AG08395 (cell line): ENCODE measurements at places on chromosomes 3 and 15.
A peak's percentile ranks its signal among the peaks of the same experiment; 100 is the strongest.

- DNase-seq, result peak; percentile 56
Measured at GRCh38 chr3:62101488-62101887, 271.9 kb downstream of the FEZF2 start.

DNA sequence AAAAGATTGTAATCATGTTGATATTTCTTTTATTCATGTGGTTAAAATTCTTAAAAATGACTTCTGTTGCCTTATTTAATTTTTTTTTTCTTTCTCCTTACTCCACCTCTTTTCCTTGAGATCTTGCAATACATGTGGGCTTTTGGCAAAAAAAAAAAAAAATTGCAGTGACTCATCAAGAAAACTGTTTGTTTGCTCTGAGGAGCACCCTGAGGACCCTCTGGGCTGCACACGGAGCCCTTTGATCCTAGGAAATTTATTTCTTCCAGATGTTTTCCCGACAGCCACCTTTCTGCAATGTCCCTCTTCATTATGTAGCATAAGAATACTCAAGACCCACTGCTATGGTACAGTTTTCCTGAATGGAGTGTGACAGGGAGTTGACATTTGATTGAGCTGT is 371.7 kb downstream of the ZBTB20 start:
- DNase-seq, result peak; percentile 16

DNA sequence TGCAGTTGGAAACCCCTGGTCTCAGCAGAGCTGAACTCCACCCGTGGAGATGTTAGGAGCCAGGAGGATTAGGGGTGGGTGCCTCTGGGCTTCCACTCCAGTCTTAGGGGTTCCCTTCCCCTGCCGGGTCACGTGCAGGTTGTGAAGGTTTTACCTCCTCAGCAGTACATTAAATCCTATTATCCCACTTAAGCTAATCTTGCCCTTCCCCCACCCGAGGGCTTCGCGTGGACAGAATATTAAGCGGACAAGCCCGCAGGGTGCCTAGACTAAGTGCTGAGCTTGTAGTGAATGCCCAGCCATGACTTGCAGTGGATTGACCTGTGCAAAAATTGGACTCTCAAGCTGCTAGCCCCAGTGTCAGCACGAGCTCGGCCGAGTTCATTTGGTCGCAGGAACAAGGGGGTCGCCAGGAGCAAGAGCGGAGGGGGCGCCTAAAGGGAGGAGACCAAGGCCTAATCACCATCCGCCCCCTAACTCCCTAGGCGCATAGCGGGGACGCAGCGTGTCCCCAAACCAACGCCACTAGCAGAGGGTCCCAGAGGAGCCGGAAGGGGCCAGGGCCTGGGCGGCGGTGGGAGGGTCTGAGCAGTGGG is 498 bp upstream of the SEMA4B start:
- no peak for DNase-seq

GRCh38 chr15:39052323-39052705 is 487.7 kb upstream of the RASGRP1 start:
- DNase-seq, result no peak

GRCh38 chr15:60091911-60092310 is 87.8 kb downstream of the FOXB1 start:
- DNase-seq, result no peak

DNA sequence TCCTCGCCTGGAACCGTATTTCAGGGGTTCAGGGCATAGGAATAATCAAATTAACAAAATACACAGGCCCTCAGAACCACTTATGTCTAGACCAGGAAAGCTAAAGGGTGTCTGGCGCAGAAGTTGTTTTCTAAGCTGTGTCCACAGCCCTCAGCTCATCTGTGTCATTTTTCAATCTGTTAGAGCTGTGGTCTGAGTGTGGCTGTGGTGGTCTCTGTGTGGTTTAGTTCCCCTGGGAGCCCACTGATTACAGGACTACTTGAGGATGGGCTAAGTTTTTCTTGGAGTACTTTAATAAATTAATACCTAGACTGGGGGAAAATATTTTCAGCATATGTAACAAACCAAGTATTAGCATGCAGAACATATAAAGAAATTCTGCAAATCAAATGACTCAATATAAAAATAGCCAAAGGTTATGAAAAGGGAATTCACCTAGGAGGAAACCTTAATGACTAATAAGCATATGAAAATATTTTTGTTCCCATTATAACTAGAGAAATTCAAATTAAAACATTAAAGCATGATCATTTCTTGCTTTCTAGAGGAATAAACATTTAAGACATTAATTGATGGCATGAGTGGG is 186.3 kb downstream of the SATB1 start:
- no peak for DNase-seq

GRCh38 chr3:126031981-126032471 is 51.9 kb downstream of the SLC41A3 start:
- DNase-seq, result no peak

- DNase-seq, result peak; percentile 2
Measured at GRCh38 chr3:173876476-173876875, 478.9 kb downstream of the NLGN1 start.

DNA sequence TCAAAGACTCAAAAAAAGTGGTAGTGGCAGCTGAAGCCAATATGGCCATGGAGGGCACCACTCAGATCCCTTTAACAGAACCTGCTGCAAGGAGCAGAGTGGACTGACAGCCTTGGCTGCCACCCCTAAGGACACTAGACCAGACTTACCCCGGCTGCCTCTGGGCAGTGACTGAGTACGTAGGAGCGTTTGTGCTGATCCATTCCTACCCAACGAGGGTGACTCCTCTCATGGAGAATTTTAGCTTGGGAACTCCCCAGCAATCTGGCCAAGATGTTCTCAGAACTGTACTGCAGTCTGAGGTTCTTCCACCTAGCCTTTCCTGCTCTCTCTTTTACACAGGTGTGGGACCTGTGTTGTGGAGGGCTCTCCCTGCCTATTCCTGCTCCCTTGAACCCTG is 22.1 kb downstream of the CLEC3B start:
- peak; percentile 60 for DNase-seq

DNA sequence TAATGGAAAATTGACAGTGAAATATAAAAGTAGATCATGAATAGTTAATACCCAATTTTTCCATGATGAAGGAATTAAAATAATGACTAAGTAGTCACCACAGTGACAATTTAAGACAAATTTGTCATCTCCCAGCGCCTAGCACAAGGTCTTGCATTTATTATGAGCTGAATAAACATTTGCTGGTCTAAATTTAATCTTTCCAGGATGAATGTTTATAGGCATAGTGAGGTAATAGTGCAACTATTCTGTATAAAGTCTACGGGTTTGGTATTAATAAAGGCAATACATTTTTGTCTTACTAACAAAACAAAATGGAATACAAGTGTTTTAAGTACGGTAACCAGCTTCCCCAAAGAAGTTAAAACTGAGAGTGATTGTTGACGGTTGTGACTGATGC is 209.3 kb downstream of the CD47 start:
- no peak for DNase-seq

DNA sequence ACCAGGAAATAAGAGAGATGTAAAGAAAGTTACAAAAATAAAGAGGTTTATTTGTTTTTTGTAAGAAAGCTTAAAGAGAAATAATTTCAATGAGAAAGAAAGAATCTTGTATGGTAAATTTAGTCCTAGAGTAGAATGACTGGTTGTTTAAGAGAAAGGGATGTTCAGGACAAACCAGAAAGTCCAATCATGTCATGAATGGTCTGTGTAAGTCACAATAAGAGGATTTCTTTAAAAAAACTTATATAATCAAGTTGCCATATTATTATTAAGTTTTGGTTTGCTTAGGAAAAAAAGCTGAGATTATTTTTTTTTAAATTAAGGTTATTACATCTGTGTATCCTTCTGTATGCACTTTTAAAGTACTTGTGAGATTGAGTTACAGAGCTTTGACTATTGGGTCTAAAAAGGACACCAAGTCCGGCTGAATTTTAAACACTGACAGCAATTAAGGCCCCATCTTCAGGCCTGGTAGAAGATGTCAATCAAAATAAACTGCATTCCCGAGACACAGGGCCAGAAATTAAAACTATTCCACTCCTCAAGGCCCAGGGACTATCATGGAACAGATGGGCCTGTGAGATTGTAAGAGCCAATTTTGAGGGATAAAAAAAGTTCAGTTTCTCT is 12.2 kb downstream of the ERICH6 start:
- no peak for DNase-seq

DNA sequence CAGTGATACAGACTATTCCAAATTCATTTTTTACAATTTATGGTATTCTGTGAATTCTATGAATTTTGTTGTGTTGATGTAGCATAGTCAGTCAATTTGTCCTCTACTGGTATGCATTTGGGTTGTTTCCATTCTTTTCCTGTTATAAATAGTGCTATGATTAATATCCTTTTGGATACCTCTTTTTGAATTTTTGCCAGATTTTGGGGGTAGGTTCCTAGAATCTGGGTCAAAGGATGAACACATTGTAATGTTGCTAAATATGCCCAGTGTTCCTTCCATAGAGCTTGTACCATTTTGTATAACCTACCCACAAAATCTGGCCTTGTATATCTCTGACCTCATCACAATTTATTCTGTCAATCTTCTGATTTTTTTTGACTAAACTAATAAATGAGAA is 44.4 kb upstream of the C3orf38 start:
- no peak for DNase-seq

DNA sequence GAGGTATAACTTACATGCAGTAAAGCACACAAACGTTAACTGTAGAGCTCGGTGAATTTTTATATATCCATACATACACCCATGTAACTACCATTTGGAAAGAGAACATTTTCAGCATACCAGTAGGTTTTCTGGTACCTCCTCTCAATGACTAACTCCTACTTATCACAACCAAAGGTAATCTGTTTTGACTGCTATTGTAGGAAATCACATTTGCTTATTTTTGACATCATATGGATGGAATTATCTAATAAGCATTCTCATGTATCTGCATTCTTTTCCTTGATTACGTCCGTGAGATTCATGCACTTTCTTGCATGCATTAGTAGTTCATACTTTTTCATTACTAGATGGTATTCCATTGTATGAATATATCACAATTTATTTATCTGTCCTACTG is 76.8 kb downstream of the CSNK1G1 start:
- DNase-seq, result no peak

GRCh38 chr3:118970819-118971218 is 63.8 kb downstream of the IGSF11 start:
- DNase-seq, result no peak

DNA sequence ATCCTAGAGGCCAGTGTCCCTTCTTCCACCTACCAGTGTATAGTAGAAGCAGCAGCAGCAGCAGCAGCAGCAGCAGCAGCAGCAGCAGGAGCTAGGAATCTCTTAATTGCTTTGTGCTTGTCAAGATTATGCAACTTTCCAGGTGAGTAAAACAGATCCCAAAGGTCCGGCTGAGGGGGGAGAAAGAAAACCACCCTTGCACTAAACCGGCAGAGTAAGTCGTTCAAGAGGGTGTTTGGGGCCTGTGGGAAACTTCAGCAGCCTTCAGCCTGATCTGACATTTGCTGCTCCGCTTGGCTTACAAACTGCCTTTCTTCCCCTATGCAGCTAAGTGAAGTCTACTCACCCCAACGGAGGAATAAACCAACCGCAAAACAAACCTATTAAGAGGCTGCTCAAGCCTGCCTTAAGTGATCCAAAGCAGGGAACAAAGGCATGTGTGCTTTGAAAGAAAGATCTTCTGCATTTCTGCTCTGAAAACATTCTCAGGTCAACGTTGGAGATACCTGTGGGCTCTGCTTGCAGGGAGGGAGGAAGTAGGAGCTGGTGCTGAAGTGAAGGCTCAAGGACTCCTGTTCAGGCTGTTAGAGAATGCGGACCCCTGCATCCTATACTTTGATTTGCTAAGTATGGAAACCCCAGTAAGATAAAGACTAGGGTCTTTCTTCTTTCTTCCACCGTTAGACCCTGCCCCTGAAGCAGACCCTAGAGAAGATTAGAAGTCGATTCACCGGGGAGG is 35.7 kb upstream of the DLG1 start:
- no peak for DNase-seq

DNA sequence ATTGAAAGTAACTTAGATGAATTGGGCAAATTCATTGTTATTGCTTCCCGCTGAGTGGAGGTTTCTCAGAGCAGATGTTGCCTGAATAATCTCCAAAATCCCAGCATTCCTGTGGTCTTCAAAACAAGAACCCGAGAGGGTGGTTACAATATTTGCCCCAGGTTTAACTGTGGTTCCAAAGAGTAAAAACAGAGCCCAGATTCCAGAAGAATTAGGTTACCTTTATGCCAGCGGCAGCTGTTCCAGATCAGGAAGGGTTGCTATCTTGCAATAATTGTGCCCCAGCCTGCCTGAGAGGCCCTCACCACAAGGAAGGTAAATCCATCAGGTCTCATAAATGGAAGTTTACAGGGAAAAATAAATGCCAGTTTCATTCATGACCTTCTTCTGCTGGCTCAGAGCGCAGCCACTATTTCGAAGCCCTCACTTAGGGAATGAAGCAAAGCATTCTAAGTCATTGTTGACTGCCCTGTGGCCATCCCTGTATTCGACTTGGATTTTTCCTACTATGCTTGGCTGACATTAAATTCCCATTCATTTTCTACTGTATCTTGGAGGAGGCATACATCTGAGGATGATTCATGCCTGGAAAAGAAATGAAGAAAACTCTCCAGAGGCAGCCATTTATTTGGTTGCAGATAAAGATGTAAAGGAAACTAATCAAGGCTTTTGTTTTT is 54.6 kb downstream of the SSUH2 start:
- peak; percentile 70 for DNase-seq

DNA sequence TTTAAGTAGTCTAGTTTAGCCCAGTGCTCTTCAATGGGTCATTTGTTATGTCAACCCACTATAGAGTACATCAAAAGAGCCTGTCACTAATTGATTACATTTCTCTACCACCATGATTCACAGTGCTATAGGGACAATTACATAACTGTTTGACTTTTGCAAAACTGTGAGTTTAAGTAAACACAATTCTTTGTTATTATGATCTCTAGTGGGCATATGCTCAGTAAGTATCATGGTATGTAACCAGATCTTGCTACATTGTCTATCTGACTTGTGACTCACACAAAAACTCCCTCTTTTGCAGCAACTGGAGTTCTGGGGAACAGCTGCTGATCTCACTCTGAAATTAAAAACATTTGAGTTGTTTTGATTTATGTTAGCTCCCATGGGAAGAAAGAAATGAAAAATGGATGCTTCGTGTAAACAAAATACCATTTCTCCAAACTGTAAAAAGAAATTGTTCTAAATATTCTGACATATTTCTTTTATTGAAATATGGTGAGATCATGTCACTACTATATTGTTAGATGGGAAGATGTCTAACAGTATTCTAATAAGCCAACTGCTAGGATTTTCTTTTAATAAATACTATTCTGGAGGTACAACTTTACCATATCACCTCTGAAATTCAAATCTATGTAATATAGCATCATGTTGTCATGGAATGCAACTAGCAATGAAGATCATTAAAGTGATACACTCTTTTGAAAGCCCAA is 470.4 kb downstream of the ROBO1 start:
- peak; percentile 77 for DNase-seq

- DNase-seq, result no peak
Measured at GRCh38 chr15:98853617-98854420, 153.8 kb downstream of the PGPEP1L start.

GRCh38 chr3:117756563-117756962 is 1047.0 kb downstream of the TUSC7 start:
- DNase-seq, result no peak

DNA sequence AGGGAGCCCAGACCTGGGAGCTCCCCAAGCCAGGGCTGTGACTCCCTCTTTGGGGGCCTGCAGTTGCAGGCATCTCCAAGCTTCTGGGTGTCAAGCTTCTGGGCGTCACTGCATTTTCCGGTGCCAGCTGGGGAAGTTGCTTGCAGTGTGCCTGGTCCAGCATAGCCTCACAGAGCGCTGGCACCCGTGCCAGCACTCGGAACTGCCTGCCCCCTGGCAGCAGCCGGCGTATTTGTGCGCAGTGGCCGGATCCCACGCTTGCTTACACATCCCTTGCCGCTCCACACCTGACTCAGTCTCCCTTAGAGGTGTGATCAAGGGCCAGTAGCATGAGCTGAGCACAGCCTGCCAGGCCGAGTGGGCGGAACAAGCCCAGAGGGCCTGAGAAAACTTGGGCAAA is 37.0 kb downstream of the COMMD2 start:
- DNase-seq, result no peak
